ENCODE measurements at places on chromosomes 1 and 21.

DNA sequence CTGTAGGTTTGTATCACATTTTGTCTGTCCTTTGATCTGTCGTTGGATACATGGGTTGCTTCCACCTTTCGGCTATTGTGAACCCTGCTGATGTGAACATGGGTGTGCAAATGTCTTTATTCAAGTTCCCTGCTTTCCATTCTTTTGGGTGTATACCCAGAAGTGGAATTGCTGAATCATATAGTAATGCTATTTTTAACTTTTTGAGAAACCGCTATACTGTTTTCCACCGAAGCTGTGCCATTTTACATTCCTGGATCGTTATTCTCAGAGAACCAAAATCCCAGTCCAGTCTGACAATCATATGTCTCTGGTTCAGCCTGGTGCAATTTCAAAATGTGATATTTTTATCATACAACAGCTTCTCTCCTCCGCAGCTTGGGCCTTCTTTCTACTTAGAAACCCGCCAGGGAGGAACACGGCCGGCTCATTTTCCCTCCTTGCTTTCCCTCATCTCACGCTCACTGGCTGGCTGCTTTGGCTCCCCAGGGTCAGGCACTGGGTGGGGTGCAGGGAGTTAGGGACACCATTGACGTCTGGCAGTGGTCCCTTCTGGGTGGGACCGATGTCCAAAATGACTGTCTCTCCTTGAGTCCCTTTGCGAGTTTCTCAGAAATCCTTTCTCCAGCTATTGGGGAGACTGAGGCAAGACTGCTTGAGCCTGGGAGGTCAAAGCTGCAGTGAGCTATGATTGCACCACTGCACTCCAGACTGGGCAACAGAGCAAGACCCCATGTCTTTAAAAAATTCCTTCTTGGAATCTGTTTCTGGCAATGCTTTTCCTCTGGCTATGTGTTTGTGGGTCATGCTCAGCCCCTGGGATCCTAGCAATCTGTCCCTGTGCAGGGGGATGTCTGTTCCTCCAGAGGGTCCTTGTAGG lies 73.5 kb upstream of the AKT3 start:
- no peak for DNase-seq

DNA sequence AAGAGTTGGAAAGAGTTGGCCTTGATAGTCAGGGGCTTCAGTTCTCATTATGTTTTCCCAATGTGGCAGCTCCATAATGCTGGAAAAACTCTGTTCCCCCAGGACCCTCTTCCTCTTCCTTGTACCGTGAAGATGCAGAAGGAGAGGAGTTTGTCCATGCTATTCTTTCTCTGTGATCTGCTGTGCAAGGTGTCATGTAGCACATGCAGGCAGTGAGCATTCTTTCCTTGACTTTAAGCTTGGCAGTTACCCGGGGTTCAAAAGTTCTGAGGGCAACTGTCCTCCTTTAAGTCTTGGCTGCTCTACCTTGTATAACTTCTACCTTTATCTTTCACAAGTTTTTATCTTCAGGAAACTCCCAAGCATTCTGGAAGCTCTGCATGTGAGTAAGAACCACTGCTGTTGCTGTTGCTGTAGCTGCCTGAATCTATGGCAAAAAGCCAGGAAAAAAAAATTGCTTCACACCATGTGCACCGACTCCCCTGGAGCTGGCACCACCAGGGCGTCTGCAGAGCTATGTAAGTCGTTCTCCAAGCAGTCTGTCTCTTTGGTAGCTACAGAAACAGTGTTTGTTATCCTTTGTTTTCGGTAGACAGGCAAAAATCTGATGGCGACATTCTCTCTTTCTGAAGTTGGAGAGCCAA lies 42.7 kb upstream of the SLC16A1 start:
- peak; percentile 39 for DNase-seq

GRCh38 chr1:30950053-30950452 lies 41.5 kb upstream of the SDC3 start:
- DNase-seq: peak; percentile 77

DNA sequence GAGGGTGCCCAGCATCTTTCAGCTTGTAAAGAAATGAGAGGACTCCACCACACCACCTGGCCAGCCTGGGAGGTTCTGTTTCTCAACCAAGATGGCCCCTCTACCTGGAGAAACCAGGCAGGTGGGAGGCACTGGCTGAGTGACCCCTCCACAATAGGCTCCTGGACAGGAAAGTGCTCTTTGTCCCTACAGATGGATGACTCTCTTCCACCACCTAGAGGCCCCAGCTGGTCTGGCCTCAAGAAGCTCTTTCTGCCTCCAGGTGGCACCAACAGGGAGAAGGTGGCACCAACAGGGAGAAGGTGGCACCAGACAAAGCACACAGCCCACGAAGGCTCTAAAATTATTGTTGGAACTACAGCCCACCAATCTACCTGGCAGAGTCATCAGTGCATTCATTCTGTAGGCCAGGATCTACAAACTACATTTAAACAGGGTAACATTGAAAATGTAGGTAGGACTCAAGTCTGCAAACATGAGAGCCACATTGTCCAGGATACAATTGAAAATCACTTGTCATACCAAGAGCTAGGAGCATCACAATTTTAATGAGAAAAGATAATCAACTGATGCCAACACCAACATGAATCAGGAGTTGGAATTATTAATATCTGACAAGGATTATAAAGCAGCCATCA lies 14.4 kb downstream of the TMPRSS3 start:
- DNase-seq: peak; percentile 56

- DNase-seq: no peak
Measured at GRCh38 chr1:230062521-230062920, 4.5 kb upstream of the GALNT2 start.

GRCh38 chr1:145720878-145721671 lies 1.8 kb downstream of the CD160 start:
- peak; percentile 43 for DNase-seq

- DNase-seq: no peak
Measured at GRCh38 chr1:107689159-107689558, 275.8 kb downstream of the VAV3 start.

- no peak for DNase-seq
Measured at GRCh38 chr1:166390366-166391033, 223.7 kb upstream of the FAM78B start.

- peak; percentile 61 for DNase-seq
Measured at GRCh38 chr1:241531195-241532161, 700 bp upstream of the KMO start.

- DNase-seq: peak; percentile 12
Measured at GRCh38 chr1:160219062-160219929, 14.1 kb downstream of the PEA15 start.

DNA sequence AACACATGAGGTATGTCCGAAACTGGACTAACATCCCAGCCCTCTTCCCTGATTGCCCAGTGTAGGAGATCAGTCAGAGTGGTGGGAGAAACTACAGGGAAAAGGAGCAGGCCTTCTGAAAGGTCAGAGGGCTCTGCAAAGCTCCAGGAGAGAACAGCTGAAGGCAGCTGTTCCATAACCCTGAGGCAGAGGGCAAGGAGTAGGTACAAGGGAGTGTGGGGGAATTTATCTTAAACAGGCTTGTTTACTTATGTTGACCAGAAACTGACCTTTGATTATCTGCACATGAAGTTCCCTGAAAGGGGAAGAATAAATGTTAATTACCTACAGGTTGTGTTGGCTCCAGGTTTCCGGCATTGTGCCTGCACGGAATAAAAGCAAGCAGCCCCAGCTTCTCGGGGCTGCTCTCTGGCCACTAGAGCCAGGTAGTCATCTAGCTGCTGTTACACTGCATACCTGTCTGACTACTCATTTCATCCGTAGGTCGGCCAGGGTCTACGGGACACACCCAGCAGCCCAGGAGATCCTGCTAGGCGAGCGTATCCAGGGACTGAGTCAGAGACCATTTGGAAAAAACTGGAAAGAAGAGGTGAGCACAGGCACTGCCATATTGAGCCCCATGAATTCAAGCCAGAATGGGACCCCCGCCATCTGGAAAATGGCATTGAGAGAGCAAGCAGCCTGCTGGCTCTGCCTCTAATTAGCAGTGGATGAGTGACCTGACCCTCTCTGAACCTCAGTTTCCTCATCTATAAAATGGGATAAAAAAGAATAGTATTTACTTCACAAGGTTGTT lies 14.9 kb upstream of the PAQR7 start:
- DNase-seq: no peak

- peak; percentile 19 for DNase-seq
Measured at GRCh38 chr1:98388441-98388840, 273.1 kb upstream of the SNX7 start.

- no peak for DNase-seq
Measured at GRCh38 chr1:108719656-108720435, 7.1 kb downstream of the FNDC7 start.

DNA sequence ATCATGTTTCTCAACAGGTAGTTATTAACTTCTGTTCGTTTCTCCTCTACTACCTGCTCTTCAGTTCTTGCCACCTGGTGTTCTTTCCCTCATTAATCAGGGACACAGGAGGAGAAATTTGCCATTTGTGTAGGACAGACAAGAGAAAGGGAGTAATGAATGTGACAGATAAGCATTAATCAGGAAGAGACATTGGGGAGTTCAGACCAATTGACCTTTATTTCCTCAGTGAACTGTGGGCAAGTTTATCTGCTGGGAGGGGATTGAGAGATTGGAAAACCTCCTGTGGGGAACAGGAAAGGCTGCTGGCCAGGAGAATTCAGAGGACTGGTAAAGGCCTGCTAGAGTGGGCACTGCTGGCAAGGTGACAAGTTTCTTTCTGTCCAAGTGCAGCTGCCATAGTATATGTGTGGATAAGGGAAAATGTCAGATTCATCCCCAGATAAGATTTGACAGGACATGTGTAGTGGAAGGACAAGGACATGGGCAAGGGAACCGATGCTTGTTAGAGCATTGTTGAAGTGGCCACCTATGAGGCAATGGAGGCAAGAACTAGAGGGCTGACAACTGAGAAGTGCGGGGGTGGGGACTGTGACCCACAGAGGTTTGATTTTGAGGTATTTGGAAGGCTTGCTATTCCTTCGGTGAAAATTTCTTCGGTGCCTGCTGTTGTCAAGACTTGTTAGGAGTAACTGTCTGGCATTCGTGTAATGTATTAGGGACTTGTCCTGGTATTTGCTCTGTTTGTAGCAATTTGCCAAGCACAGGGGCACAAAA lies 12.6 kb downstream of the SZT2 start:
- DNase-seq: no peak

GRCh38 chr1:9183898-9184297 lies 50.7 kb upstream of the H6PD start:
- DNase-seq: no peak

DNA sequence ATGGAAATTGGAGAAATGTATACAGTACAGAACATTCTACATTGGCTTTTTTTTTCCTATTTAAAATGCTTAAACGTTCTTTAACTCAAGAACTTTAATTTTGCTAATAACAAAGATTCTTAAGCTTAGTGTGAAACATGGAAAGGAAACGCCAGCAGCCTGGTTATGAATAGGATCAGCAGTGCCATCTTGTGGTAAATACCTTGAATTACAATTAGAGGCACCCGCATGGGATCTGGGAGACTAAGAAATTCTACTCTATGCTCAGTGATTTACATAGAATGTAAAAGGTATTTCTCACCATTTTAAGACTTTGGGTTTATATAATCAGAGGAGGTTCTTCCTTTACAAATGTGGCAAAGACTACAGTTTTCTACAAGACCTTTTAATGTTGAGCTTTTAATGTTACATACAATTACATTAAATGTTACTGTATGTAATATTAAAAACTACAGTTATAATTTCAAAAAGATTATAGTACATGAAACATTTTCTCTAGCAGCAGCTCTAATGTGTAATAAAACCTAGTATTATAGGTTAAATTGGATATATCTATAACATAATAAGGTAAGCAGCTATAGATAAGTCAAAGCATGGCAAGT lies 32.1 kb upstream of the APOBEC4 start:
- peak; percentile 37 for DNase-seq

DNA sequence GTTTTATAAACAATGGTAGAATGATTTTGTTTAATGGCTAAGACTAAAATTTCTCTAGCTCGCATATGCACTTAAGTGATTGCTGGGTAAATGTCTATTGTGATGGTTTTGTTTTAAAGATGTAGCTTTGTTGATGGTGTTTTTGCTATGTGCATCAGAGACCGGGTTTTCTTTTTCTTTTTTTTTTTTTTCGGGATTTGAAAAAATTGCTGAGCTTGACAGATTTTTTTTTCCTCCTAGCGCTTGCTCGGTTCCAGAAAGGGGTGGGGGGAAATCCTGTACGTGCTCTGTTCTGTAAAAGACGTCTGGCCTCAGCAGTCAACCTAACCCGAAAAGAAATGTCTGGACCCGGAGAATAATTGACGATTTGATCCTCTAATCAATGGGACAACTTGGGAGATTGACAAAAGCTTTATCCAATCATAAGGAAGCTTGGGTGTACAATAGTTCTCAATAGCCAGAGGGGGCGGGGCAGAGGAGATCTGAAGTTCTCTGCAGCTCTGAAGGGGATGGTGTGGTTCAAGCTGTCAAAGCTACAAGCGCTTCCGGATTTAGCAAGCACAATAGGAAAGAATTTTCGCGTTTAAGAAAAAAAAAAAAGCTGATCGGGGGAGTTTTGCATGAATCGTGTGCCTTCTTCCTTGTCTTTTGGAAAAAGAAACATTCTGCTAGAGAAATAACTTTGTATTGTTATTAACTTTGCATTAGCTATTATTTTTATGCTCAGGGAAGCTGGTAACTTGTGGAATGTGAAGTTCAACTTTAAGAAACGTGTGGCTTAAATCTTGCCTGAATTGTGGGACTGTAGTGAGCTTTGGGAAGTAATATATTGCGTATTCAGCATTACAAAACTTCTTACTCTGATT lies 4.5 kb upstream of the NFIA start:
- DNase-seq: peak; percentile 99

DNA sequence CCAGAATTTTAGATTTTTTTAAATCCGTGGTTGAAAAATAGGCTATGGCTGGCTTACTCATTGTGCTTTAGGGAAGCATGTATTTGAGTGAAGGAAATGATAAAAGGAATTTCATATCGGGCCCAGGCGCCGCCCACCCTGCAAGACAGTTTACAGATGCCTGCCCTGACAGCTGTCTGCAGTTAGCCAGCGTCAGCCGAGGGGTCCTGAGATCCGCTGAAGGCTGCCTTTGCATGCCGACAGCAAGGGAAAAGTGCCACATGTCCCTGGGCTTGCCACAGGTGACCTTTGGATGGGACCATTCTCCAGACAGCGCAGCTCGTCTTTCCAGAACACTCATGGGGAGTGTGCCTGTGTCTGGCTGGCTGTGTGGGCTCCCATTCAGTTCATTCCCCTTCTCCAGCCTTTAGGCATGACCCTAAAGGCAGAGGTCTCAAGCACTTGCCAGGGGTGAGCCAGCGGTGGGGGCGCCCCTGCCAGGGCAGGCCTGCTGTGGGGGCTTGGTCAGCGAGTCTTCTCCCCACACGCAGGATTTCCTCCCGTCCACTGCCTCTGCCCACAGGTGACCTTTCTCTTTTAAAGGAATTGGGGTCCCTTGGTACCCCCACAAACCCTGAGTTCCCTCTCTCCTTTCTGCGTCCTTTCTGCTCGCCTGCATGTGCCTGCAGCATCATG lies 46.1 kb upstream of the TRAPPC10 start:
- DNase-seq: no peak

DNA sequence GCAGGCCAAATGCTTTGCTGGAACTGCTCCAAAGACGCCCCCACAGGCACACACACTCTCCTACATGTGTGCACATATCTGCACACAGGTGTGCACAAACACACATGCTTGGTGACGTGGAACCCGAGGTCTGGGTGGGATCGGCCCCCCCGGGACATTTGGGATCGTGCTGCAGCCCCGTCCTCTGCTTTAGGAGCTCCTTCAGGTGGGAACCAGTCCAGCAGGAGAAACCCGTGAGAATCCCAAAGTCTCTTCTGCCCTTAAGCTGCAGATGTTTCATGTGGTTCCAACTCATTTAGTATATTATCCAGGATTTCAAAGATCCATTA lies 38.6 kb downstream of the UBE2G2 start:
- no peak for DNase-seq

GRCh38 chr1:21278208-21278859 lies 11.9 kb downstream of the ECE1 start:
- DNase-seq: no peak
